ENCODE measurements at places on chromosomes 6 and 20.
A peak's percentile ranks its signal among the peaks of the same experiment; 100 is the strongest.

- no peak for DNase-seq
Measured at GRCh38 chr20:48626938-48627736, 200.7 kb downstream of the PREX1 start.

GRCh38 chr6:79985128-79985527 lies 19.3 kb upstream of the TTK start:
- DNase-seq = no peak

DNA sequence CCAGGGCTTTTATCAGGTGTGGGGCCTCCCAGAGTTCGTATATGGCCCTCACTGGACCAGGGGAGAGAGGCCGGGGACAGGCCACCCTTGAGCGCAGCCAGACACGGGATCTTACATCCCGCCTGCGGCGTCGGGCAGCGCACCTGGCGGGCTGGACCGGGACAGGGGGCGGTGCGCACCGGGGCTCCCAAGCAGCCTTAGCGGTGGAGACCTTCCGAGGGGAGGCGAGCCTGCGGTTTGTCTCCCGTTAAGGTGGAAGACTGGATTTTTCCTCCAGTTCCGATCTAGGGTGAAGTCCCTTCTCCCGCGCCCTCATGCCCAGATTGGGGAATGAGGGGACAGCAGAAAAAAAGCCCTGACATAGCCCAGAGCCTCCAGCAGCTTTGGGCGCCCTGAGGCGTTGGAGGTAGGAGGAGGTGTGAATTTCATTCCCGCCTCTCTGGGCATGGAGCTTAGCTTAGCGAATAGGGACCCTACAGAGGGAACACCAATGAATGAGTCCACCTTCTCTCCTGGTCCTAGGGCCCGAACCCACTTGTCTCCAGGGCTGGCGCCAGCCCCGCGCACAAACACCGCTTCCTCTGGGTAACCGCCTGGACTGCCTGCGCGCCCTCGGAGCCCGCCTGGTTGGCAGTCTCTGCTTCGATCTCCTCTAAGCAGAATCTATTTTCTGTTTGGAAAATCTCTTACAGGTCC lies 6.7 kb upstream of the LAMP5 start:
- DNase-seq = no peak

GRCh38 chr6:165117121-165117520 lies 192.3 kb downstream of the C6orf118 start:
- DNase-seq = no peak

DNA sequence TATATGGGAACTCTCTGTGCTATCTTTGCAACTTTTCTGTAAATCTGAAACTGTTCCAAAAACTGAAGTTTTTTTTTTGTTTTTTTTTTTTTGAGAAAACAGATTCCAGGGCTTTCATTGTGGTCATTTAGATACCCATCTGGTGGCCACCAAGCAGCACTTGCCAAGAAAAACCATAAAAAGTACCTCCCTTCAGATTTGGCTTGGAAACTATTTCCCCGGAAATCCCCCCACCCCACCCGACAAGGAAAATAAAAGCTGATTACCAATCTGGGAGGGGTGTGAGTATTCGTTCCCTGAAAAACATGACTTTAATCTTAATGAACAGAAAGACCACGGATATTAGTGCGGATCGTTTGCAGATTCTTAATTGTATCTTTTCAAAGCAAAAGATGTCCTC lies 1.9 kb downstream of the NFATC2 start:
- peak; percentile 29 for DNase-seq

- DNase-seq = no peak
Measured at GRCh38 chr20:11432407-11432806, 485.3 kb upstream of the BTBD3 start.

DNA sequence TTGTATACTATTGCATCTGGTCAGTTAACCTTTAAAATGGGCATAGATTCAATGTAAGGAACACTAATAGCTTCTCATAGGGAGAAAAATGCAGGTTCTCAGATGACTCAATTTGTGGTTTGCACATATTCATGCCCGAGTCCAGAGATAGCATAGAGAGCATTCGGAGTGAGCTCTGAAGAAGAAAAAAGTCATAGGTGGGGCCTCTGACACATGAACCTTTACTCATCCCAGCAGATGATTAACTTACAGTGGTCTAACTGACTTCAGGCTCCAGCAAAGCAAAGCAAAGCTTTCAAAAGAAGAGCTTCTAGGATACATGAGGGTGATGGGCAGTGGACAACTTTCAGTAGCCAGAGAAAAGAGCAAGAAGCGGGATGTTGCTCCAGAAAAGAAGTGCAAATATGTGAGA lies 55.3 kb upstream of the BTN3A2 start:
- DNase-seq = no peak

Data from femur (tissue), 1 donor.